ENCODE measurements at places on chromosomes 3 and 15. TPM values are rescaled to one million over a fixed set of nuclear protein-coding genes. Genes with fewer than 3 reads are reported as not detected.

The ULK4 gene
- total RNA-seq: 6.3 TPM

- no peak for DNase-seq
Measured at GRCh38 chr3:127325629-127325961, 37.7 kb upstream of the PRR20G start.

The DIS3L gene
- total RNA-seq: 16.5 TPM

- DNase-seq: peak; percentile 82
Measured at GRCh38 chr3:71652781-71653413, 69.4 kb upstream of the FOXP1 start.

DNA sequence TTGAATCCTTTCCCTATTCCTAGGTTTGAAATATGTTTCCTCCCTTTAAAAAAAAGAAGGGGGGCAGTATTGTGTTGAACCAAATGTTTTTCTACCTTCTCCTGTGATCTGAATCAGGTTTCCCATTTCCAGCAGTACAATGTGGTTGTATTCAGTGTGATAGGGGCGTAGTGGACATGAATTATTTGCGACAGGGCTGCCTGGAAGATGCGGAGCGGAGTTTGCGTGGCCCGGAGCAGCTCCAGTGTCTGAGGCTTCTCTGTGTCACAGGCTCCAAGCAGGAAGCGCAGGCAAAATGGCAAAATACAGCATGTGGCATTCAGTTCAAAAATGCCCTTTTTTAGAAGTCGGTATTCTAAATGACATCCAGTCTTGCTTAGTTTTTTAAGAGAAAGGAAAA, 154.4 kb downstream of the PGPEP1L start:
- DNase-seq: peak; percentile 80

DNA sequence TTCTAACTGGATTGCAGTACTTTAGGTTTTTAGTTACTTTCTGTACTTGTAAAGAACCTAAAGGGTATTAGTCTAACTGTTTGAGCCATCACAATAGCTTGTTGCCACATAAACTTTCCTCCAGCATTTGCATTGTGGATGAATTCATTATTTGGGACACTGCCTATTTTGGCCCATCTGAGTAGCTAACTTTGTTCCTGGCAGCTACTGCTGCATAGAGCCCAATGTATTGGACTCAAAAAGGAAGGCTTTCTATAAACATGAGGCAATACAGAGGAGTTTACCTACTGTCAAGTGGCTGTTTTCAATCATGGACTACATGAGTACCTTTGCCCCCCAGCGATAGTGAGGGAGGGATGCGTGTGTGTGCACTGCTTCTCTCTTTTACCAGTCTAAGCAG, 1.9 kb downstream of the ROBO2 start:
- no peak for DNase-seq

The SENP2 gene
- total RNA-seq: 29.1 TPM

GRCh38 chr15:90143166-90143655, 40.9 kb upstream of the IDH2 start:
- DNase-seq: peak; percentile 91

The EPHB1 gene
- total RNA-seq: 0.66 TPM

- no peak for DNase-seq
Measured at GRCh38 chr15:88303395-88303794, 46.9 kb upstream of the NTRK3 start.

GRCh38 chr15:85444122-85444745, 63.8 kb downstream of the AKAP13 start:
- DNase-seq: no peak

The PCCB gene
- total RNA-seq: 42.3 TPM

DNA sequence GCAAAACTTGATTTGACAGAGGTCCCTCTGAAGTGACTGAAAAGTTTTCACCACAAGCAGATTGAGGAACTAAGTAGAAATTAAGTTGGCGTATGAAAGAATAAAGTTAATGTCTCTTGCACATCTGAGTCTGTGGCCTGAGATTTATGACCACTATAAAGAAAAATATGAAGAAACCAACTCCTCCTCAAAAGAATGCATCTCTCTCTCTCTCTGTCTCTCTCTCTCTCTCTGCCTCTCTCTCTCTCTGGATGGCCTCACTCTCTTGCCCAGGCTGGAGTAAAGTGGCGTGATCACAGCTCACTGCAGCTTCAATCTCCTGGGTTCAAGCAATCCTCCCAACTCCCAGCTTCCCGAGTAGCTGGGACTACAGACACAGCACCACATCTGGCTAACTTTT, 55.2 kb downstream of the RPL22L1 start:
- no peak for DNase-seq

Measured in thymus (tissue), 14 donors.